ENCODE measurements at places on chromosomes 16 and 17. TPM values are rescaled to one million over a fixed set of nuclear protein-coding genes. Genes with fewer than 3 reads are reported as not detected.

- DNase-seq, result no peak
These were observed 37.0 kb downstream of the EMP2 start for GRCh38 chr16:10543231-10543977.

DNA sequence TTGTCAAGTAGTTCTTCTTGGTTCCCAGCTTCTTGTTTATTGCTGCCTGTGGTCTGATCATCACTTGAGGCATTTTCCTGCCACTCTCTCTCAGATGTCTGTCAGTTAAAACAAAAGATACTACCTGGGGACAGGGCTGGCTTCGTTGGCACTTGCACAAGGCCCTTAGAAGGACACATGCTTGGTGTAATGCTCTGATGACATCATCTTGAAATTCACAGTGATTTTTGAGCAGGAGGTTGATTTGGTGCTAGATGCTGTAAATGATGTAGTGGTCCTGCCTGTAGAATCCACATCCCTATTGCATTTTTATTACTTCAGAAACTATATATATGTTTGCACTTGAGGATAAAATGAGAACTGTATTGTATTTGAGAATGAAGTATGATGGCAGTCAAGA is 210.3 kb downstream of the LGALS9B start:
- no peak for DNase-seq

- no peak for DNase-seq
These were observed 454.7 kb downstream of the CDH8 start for GRCh38 chr16:61581417-61582046.

GRCh38 chr17:10195090-10195805 is 3.2 kb downstream of the GAS7 start:
- DNase-seq, result no peak

DNA sequence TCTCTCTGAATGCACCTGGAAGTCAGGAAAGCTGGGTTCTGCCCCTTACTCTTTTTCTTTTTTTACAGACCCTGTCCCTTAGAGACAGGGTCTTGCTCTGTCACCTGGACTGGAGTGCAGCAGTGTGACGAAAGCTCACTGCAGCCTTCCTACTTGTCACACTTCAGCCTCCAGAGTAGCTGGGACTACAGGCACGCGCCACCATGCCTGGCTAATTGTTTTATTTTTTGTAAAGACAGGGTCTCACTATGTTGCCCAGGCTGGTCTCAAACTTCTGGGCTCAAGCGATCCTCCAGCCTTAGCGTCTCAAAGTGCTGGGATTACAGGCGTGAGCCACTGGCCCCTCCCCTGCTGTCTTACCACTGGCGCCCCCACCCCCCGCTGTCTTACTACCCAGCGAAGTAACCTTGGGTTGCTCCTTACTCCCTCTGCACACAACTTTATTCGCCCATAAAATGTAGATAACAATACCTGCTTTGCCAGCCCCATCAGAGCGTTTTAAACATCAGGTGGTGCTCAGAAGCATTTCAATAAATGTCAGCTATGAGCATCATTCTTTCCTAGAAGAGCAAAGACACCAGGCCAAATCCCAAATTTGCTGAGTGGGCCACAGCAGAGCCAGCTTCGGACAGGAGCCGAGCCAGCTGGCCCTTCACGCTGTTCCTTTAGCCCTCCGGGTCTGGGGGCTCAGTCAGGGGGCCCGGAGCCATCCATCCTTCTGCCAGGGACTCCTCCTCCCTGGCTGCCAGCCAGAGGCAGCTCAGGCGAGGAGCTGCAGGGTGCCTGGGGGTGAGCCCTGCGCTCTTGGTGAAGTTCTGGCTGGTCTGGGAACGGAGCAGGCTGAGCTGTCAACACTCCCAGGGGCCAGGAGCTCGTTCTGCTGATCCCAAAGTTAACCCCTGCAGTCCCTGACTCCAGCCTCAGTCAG is 24.4 kb downstream of the SRL start:
- peak; percentile 59 for DNase-seq

DNA sequence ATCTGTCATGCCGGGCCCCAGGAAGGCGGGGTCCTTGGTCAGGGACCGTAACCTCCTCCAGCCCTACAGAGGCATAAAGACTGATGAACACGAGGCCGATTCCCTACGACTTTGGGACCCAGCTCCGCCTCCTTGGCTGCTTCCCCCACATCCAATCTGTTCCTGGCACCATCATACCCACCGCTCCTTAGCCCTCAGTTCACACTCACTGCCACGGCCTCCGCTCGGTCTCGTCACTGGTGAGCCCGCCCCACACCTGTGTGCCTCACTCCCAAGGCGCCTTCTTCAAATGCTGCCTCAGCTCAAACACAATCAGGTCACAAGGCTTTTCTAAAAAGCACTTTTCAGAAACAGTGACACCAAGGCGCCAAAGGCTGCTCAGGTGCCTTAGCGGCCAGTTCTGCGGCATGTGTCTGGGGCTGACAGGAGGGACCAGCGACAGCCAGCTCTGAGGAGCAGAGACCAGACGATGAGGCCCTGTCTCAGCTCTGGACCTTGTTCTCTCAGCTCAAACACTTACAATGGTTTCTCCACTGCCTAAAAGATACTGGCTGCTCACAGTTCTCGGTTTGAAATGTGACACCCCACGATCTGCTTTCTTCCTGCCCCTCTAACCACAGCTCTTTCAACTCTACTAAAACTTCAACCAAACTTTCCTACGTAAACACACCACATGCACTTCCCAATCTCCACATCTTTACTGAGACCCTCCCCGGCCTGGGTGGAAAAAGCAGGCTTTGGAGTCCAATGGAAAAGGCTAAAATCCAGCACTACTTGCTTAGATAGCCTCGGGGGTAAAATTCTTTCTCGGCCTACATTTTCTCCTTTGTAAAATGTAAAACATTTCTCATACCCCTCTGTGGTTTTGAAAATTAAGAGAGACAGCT is 33.2 kb downstream of the CYB5D2 start:
- DNase-seq, result no peak

- no peak for DNase-seq
These were observed 27.8 kb downstream of the AXIN1 start for GRCh38 chr16:324451-325334.

DNA sequence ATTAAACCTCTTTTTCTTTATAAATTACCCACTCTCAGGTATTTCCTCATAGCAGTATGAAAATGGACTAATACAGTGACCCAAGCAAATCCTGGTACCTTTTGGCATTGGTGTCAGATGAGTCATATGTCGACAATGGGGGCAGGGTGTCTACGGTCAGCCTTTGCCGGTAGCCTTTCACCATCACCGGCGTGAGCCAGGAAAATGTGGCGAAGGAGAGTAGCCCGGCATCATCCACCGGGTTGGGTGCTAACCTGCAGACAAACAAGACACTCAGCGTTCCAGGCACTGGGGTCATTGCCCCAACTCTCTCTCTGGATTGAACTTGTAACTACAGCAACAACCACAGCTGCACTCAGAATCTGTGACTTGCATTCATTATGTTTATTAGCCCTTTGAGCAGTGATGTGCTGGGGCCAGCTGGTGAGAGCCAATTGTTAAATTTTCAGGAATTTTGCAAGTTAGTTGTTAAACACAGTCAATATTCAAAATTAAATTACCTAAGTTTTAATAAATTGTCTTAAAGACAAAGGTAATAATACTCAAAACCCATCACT is 11.9 kb downstream of the ABCC12 start:
- DNase-seq, result no peak

GRCh38 chr17:35214631-35215273 is 20.6 kb upstream of the SLC35G3 start:
- DNase-seq, result no peak

DNA sequence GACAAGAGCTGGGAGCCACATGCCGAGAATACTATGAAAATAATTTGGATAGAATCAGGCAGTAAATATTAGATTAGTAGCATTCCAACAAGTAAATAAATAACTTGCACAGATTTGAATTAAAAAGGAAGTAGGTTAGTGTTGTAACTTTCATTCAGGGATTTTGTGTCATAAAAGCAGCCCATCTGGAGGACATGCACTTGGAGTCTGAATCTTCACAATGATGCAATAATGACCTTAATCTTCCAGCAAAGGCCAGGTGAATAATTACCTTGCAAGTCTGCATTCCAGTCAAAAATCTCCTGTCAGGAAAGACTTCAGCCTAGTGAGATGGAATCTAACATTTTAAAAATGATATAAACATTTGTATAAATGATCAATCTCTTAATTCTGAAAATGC is 518.1 kb downstream of the KCNJ2 start:
- no peak for DNase-seq

GRCh38 chr16:67655363-67655762 is 4.7 kb downstream of the ACD start:
- DNase-seq, result no peak

GRCh38 chr17:55317284-55317683 is 52.5 kb downstream of the HLF start:
- no peak for DNase-seq

DNA sequence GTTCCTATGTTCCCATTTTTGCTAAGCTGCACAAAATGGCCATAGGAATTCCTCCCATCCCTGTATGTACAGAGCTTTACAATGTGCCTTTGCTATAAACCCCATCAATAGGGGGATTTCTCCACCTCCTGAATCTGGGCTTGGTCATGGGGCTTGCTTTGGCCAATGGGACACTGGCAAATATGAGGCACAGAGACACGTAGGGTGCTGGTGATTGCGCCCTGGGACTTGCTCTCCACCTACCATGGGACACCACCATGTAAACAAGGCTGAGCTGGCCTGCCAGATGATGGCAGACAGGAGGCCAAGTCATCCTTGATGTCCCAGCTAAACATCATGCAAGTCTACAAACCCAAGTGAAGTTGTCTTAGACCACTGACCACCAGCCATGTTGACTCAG is 15.3 kb upstream of the ALDH3A1 start:
- DNase-seq, result no peak

GRCh38 chr17:16352667-16353316 is 477 bp downstream of the CENPV start:
- DNase-seq, result peak; percentile 9

GRCh38 chr16:8179615-8180014 is 410.7 kb downstream of the TMEM114 start:
- no peak for DNase-seq

GRCh38 chr17:80961541-80962330 is 29.9 kb upstream of the CHMP6 start:
- no peak for DNase-seq

DNA sequence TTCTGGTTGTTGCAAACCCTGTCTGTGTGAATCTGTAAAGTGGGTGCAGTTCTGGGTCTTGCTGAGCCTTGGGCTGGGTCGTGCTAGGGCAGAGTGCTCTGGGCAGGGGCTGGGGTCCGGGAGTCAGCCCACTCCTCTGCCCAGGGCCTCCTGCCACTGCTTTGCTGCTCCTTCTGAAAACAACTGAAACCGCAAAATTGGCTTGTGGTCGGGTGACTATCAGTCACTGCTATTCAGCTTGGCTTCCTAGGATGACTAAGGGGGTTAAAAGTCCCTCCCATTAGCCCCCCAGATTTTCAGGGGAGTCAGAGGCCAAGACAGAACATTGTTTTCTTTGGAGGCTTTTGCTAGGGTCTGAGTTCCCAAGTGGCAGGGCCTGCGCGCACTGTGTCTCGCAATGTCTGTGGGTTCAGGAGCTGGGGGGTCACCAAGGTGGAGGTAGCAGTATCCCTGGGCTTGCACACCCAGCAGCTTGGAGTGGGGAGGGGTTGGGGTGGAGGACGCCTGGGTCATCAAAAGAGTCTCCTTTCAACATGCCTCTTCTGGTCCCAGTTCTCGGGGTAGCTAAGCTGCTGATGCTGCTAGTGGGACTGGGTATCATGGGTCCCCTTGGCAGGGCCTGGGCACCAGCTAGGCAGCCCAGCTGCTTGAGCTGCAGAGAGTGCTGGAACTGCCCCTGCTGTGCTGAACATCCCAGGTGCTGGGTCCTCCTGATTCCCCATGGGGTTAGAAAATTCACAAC is 13.5 kb upstream of the TBX21 start:
- no peak for DNase-seq

DNA sequence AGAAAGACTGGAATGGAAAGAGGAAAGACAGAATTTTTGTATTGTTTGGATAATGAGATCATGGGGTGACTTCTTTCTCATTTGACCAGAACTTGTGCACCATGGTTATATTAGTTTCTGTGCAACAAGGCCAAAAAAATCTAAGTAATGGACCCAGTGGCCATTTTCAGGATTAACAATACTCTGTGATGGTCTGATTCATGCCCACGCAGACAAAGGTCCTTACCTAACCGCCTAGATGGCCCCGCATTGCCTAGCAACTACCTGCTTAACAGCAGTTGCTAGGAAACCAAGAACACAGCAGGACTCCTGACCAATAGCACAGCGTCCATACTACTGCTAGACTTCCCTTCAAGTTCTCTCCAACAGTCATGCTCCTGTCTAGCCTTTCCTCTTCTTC is 22.4 kb downstream of the MIS12 start:
- no peak for DNase-seq

DNA sequence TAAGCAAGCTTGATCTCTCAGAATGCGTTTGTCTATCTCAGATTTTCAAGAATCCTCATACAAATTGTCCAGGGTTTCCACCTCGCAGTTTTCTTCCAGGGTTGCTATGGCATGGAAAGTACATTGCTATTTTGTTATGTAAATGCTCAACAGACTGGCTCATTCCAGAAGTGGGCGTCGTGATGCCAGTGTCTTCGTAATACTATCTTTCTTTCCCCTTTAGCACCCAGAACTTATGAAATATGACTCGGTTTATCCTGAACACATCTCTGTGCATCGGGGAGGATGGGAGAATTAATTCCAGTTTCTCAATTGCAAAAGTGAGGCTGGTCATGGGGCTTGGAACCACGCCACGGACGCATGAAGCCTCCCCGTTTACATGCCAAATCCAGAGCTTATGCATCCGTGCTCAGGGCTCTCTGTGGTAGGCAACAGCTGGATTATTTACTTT is 405.0 kb downstream of the WWOX start:
- DNase-seq, result no peak

DNA sequence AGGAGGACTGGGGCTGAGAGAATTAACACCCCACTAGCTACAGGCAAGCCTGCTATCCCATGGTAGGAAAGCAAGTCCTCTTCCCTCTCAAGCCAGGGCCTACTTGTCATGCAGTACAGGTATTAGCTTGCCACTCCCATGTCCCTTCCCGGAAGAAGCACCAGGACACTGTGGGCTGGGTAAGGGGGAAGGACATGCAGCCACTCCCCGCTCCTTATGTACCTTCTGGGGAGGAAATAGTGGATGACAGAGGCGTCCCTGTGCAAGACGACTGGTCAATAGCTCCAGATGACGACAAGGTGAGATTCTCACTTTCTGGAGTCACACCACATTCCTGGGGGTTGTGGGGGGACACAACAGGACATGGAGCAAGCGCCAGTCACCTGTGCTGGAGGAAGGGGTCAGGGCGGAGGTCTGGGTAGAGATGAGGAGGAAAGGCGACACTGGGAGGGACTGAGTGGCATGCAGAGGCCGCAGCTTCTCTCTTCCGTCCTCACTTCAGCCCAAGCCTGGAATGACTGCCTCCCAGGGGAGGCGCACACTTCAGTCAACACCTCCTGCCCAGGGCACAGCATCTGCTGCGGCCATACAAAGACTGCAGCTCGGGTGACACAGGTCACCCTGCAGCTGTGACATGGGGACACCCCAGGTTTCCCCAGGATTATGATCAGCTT is 15.1 kb upstream of the FOXJ1 start:
- DNase-seq, result no peak

The KRT27 gene
- not detected for total RNA-seq

The ABCA8 gene
- 111 TPM for total RNA-seq

The VASN gene
- 97.4 TPM for total RNA-seq

The GP1BA gene
- not detected for total RNA-seq

The ZNF287 gene
- total RNA-seq, result 14.2 TPM

The LPO gene
- total RNA-seq, result not detected

The CASKIN2 gene
- 35.8 TPM for total RNA-seq

The TMED6 gene
- total RNA-seq, result 1.1 TPM

The STAC2 gene
- 4.8 TPM for total RNA-seq

The NLRC3 gene
- 0.87 TPM for total RNA-seq

The NRN1L gene
- total RNA-seq, result 4.0 TPM

The CHAD gene
- total RNA-seq, result 1.6 TPM

The GDPD1 gene
- 5.6 TPM for total RNA-seq

The TBC1D28 gene
- total RNA-seq, result 1.2 TPM

Measured in prostate gland (tissue), 2 donors.